Suppressor macrophage (primary cell): ENCODE measurements at places on chromosomes 11 and 22.

- no peak for DNase-seq
Observed at GRCh38 chr22:21000987-21001600, 824 bp downstream of the THAP7 start.

DNA sequence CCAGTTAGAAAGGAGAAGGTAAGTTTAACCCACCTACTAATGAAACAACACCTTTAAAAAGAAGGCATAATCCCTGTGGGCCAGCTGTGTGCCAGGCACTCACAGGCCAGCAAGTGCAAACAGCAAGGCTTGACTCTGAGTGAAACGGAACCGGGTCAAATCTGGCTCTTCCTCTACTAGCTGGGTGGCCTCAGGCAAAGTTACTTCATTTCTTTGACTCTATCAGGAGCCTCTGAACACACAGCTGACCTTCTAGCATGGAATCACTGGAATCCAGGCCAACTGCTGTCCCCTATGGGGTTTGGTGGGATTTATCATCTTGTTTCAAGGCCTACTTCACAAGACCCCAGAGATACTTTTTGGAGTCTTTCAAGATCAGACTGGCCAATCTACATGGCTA lies 3.3 kb downstream of the RAB38 start:
- peak; percentile 6 for DNase-seq

GRCh38 chr11:102528618-102529017 lies 1.9 kb downstream of the MMP7 start:
- no peak for DNase-seq

DNA sequence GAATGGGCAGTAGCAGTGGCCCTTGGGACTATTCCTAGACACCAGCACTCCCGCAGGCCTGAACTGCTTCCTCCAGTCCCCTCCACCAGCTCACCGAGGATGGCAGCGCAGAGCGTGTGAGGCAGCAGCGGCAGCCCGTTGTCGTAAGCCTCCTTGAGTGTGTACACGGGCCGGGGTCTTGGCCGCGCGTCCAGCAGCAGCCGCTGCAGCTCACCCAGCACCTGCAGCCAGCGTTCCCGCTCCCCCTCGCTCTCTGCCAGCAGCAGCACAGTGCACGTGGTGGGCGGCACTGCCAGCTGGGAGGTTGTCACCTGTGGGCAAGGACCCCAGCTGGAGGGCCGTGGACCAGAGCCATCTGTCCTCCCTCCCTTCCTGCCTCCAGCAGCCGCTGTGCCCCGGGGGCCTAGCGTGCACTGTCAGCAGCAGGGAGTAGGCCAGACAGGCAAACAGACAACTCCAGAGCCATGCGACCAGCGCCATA lies 13.0 kb downstream of the CDC42BPG start:
- no peak for DNase-seq

DNA sequence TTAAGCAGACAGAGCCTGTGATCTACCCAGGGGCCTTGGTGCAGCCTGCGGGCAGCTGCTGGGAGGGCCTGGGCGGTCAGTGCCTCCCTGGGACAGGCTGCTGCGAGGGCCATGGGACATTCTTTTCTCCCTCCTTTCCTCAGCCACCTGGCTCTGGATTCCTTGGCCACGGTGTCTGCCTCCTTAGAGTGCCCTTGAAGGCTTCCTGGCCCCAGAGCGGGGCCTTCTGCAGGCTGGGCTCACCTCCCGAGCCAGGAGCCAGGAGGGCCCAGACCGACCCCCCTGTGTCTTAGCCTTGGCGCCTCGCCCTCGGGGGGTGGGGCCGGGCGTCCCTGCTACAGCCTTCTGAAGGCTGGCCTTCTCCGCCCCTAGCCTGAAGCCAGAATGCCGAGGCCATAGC lies 231.2 kb downstream of the TBC1D22A start:
- DNase-seq: no peak

- no peak for DNase-seq
Observed at GRCh38 chr22:44129619-44129976, 51.1 kb upstream of the PARVG start.

GRCh38 chr11:133070021-133070713 lies 462.1 kb downstream of the OPCML start:
- DNase-seq: no peak

DNA sequence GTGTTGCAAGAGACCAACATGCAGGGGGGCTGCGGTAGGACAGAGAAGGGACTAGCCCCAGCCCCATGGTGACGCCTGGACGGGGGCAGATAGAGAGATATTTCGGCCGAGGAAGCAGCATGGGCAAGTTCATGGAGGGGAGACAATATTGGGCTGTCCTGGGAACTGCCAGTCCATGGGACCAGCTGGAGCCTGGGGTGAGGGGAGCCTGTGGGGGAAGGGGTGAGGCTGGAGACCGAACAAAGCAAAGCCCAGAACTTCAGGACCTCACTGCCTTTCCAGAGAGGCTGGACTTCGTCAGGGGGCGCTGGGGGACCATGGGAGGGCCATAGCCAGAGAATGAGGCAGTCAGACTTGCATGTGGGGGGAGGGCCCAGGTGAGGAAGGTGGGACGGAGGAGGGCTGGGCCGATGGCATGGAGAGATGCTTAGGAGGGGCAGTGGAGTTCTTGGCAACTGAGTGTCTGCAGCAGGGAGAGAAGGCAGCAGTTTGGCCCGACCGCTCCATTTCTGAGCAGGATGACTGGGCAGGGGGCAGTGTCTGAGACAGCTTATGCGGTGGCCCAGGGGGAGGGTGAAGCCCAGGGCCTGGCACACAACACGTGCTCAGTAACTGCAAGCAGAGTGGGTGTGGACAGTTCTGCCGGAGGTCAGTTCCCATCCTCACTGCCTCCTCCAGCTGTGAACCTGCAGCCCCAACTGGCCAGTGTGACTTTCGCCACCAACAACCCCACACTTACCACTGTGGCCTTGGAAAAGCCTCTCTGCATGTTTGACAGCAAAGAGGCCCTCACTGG lies 712 bp downstream of the UPK3A start:
- DNase-seq: peak; percentile 61

- no peak for DNase-seq
Observed at GRCh38 chr11:32092581-32093170, 1.8 kb downstream of the RCN1 start.

DNA sequence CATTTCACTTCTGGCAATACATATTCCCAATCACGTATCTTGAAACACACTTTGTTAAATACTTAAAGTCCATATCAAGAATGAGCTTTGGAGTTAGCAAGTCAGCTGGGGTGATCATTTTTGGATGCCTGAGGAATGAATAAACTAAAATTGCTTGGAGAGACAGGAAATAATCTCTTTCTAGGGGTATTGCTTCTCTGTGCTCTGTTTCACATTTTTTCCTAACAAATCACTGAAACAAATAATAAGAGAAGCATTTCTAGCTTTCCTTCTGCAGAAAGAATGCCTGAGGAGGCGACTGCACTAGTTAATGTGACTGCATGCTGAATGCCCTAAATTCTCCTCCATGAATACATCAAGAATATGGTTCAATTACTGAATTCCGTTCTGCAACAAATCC lies 541.4 kb upstream of the CCDC90B start:
- no peak for DNase-seq

GRCh38 chr11:57903441-57904123 lies 120.1 kb upstream of the OR9Q1 start:
- DNase-seq: peak; percentile 1

DNA sequence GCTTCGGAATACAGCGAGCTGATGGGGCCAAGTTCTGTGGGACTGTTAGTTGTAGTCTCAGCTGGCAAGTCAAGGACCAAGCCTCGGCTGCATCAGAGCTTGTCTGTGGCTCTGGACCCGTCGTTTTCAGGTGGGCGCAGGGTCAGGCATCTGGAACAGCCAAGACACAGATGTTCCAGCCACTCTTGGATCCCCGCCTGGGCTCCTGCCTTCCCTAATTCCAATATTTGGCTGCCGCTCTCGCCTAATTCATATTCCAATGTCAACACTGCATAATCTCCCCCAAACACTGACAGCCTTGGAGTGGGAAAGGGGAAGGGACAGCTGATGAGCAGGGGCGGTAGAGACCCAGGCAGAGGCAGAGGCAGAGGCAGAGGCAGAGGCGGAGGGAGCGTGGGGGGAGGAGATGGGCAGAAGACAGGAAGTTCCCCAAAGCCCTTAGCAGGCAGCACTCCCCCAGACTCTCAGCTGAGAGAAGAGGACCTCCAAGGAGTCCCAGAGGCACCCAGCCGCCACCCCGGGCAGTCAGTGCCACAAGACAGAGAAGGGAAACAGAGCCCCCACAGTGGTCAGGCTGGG lies 49.6 kb upstream of the SLC35C1 start:
- DNase-seq: no peak

DNA sequence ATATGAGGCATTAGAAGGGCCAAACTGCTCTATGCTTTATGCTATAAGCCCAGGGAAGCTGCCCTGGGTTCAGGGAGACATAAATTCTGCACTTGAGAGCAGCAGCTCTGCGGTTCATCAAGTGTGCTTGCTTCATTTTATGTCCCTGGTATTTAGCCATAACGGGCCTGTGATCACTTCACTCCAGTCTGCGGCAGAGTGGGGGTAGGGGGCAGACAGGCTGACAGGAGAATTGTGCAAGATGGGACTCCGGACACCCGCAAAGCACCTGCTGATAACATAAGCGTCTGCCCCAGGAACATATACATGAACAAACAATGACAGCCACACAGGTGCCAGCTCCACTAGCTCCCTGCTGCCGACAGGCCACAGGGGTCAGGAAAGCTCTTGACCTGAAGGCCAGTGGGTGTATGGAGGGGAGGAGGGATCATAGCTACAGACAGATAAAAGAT lies 56.1 kb downstream of the SMCO4 start:
- DNase-seq: no peak

GRCh38 chr22:35973388-35973787 lies 55.2 kb downstream of the RBFOX2 start:
- no peak for DNase-seq
